CD4-positive, alpha-beta memory T cell (primary cell): ENCODE measurements at places on chromosomes 16 and 17.

- no peak for DNase-seq
Measured at GRCh38 chr16:89150090-89150835, 21.3 kb upstream of the CDH15 start.

- DNase-seq: no peak
Measured at GRCh38 chr16:72430121-72430520, 258.2 kb upstream of the PMFBP1 start.

- no peak for DNase-seq
Measured at GRCh38 chr16:89920723-89921122, 2.1 kb downstream of the MC1R start.

DNA sequence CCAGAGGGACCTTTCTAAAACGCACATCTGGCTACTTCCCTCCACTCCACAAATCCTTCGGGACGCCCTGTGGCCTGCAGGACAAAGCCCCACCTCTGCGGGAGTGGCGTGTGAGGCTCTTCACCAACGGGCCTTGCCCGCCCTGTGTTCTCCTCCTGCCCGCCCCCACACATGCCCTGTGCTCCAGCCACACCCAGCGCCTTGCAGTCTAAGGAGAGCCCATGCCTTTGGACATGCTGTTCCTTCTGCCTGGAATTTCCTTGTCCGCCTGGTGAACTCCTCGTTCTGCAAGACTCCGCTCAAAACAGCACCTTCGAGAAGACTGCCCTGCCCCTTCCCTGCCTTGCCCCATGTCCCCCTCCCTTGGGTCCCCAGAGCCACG, 7.4 kb downstream of the ELOB start:
- no peak for DNase-seq

DNA sequence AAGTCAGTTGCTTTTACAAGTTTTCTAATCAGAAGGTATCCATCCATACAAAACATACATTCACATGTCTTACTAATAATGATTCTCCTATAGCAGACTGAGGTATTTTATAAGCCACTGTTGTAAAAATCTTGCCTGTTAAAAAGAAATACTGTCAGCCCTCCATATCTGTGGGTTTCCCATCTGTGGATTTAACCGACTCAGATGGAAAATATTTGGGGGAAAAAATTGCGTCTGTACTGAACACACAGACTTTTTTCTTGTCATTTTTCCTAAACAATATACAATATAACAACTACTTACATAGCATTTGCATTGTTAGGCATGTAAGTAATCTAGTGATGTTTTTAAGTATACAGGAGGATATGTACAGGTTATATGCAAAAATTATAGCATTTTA, 90.4 kb downstream of the PARN start:
- DNase-seq: no peak

DNA sequence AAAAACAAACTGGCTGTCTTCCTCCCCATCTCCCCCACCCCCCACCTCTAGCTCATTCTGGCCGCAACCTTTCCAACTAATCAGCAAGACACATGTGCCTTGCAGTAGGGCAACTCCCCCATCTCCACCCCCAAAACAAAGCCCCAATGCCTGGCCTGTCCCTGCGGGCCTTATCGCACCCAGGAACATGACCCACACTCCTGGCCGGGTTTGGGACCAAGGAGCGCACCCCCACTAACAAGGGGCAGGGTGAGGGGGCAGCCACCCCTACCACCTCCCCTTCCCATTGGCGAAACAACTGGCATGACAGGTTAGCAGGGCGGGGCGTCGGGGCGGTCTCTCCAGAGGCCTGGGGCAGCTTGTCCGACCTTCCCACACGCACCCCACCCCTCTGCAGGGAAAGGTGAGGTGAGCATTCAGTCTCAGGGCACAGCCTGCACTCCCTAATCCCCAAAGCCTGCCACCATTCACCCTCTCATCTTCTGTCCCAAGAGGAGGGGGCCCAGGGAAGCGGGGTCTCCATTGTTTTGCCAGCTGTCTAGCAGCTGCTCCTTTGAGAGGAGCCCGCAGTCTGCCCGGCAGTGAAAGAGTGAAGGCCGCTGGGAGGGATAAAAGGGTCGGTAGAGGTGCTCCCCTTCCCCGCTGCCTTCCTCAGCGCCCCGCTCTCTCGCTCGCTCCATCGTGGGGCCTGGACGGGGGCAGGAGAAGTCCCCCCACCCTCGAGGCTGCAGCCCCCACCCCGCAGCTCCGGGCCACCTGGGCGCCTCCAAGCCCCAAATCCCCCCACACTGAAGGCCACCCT, 765 bp downstream of the MYO18A start:
- no peak for DNase-seq

GRCh38 chr17:66494023-66494803, 191.8 kb downstream of the PRKCA start:
- DNase-seq: no peak

DNA sequence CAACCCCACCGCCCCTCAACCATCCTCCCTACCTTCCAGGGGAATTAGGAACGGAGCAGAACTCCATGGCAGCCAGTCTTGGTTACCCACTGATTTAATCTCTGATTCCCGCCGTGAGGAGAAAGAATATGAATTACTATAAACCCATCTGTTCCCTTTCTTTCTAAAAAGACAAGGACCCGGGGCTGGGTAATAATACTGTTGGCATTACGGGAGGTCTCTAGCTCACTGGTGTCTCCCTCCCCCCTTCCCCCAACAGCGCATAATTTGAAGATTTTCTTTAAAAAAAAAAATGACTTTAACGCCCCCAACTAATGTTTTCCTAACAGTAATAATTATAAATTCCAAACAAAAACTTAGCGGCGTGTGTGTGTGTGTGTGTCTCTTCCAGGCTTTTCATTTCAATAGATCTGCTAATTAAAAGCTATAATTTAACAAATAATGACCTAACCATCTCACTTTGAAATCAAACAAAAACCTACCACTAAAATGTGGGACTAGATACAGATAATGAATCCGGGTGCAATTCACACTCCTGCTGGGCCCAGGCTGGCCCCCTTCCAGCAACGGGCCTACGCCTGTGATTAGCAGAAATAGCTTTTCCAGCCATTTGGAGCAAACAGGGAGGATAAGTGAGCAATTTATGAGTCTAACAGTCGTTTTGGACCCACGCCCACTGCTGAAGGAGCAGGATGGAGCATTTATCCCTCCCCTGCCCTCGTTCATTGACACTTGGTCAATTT, 18.2 kb upstream of the BHLHA9 start:
- no peak for DNase-seq

GRCh38 chr17:83041305-83041704, 38.1 kb upstream of the METRNL start:
- no peak for DNase-seq

DNA sequence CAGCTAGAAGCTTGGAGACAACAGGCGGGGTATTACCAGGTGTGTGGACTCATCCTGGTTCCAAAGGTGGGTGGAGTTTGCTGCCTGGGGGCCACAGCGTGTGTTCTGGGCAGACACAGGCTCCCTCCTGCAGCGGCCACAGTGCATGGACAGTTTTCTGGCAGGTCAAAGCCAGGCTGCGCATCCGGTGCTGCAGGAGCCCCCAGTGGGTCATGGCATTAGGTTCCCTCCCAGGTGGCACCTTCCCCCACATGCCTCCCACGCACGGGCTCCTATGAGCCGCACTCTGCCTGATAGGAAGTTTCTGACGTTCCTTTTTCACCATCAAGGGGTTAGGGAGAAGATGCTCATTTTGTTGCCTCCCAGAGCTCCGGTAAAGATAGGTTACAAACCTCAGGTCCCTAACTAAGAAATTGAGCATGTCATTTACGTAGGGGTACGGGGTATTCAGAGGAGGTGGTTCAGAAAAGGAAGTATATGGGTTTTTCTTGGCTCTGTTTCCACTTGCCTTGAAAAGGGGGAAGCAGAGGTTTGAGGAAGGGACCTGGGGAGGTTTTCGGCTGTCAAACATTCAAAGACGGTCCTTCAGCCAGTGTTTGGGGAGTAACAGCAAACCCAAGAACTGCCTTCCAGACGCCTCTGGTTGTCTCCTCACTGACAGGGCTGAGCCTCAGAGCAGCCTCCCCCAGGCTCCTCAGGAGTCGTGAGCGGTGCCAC, 32.7 kb upstream of the NAT9 start:
- DNase-seq: no peak

GRCh38 chr17:28324781-28325180, 5.8 kb downstream of the TMEM97 start:
- no peak for DNase-seq

DNA sequence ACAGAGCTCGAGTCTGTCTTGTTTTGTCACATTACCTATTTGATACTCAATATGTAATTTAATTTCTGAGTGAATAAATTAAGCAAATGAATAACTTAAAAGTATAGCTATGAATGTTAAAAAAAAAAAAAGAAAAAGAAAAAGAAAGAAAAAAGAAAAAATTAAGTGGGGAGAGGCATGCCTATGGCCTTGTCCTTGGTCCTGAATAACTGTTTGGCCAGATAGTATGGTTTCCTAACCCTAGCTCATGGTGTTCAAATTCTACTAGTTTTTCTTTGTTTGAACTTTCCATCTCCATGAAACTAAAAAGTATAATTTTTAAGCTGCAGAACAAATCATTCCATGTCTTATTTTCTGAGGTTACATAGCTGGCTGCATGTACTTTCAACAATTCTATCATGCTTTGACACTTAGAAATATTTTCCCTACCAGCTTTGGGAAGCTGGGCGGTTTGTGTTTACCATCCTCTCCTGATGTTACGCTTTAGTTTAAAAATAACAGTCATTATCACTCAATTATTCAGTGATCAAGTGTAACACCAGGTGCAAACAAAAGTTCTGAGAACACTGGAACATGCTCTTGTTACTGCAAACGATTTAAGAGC, 31.8 kb downstream of the TOX3 start:
- DNase-seq: no peak

DNA sequence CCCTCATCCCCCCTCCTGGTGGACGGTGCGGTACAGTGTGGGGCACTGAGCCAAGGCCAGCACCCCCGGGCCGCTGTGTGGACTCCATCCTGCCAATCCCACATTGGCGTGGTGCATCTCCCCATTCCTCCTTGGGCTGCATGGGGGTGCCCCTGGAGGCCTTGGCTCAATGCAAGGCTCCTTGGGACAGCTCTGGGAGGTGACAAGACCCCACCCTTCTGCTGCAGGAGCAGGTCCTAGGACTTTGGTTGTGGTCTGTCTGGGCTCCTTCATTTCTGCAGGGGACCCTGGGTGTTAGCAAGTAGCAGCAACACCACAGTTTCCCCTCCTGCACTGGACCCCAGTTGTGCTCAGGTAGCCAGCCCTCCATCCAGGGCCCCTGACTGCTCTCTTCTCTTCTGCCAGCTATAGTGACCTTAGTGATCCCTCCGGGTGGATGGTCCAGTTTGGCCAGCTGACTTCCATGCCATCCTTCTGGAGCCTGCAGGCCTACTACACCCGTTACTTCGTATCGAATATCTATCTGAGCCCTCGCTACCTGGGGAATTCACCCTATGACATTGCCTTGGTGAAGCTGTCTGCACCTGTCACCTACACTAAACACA, 1.3 kb downstream of the PRSS21 start:
- DNase-seq: no peak

GRCh38 chr16:31253642-31254045, 6.1 kb upstream of the ITGAM start:
- DNase-seq: no peak

DNA sequence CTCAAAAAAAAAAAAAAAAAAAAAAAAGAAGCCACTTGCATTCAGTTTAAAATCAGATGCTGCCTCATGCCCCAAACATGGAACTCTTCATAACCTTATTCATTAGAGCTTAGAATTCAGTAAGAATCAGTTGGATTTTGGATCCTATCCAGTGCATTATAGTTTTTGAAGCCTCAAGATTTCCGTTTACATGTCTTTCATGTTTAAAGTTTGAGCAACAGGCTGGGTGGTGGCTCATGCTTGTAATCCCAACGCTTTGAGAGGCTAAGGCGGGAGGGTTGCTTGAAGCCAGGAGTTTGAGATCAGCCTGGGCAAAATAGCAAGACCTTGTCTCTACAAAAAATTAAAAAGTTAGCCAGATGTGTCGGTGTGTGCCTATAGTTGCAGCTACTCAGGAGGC, 55.0 kb downstream of the SNTB2 start:
- no peak for DNase-seq

GRCh38 chr16:54201200-54201599, 85.4 kb downstream of the IRX3 start:
- DNase-seq: no peak

DNA sequence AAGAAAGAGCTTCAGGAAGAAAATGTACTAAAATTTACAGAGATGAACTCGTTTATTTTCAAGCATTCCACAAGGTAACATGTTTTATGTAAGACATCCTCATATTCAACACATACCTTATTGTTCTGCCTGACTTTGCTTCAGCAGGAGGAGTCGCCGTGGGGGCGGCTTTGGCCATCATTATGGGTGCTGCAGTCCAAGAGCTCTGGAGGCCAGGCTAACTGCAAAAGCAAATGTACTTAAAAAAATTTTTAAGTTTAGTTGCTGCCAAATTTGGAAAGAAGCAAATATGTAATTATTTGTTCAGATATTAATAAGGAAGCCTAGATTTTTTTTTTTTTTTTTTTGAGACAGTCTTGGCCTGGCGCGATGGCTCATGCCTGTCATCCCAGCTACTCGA, 4.1 kb upstream of the SPG7 start:
- no peak for DNase-seq

- no peak for DNase-seq
Measured at GRCh38 chr16:66002601-66003000, 363.9 kb upstream of the CDH5 start.

- DNase-seq: peak; percentile 33
Measured at GRCh38 chr17:55265311-55266021, 706 bp downstream of the HLF start.

DNA sequence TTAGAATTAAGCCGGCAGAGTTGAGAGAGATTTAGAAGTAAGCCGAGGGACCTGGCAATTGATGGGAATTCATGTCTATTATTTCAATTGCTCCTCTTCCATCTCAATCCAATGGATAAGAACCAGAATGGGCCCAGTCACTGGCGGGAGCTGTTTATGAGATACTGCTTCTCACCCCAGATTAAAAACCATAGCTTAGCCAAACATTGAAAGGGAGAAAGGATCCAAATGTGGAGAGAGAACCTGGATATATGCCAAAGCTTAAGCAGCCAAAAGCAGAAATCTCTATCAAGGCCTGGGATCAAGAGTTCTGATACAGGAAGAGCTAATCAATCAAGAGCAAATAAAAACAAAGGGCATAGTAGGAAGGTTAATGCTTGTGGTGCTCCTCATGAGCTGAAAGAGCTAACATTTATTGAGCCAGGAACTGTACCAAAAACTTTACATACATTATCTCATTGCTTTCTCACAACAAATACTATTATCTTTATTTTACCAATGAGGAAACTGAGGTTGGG, 2.8 kb downstream of the SLFN12L start:
- DNase-seq: no peak

DNA sequence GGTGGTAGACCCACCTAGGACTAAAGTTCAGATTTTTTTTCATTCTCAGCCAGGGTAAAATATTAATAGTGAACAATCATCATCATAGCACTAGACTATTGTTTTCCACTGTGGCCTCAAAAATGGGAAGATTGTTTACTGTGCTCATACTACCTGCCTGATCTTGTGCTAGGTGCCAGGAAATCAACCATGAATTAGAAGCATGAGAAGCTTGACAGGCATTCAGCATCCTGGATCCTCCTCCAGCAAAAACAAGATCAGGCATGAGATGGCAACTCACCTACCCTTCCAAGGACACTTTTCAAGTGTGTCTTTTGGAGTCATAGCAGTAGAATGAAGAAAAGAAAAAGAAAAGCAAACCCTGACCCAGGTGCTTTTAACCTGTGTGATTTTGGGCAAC, 174.2 kb downstream of the CYLD start:
- no peak for DNase-seq

- DNase-seq: no peak
Measured at GRCh38 chr16:71303938-71304337, 14.7 kb upstream of the CMTR2 start.
